AML-193 (cell line): ENCODE measurements at places on chromosomes 3 and 15.

GRCh38 chr3:85560088-85560785 is 601.4 kb downstream of the CADM2 start:
- no peak for DNase-seq

- DNase-seq: no peak
These were observed at the start of gene TRH for GRCh38 chr3:129974564-129974832. TSS of gene TRH (plus strand) at chr3:129974720. CDS start at chr3:129975817, 1,097 bp downstream.

DNA sequence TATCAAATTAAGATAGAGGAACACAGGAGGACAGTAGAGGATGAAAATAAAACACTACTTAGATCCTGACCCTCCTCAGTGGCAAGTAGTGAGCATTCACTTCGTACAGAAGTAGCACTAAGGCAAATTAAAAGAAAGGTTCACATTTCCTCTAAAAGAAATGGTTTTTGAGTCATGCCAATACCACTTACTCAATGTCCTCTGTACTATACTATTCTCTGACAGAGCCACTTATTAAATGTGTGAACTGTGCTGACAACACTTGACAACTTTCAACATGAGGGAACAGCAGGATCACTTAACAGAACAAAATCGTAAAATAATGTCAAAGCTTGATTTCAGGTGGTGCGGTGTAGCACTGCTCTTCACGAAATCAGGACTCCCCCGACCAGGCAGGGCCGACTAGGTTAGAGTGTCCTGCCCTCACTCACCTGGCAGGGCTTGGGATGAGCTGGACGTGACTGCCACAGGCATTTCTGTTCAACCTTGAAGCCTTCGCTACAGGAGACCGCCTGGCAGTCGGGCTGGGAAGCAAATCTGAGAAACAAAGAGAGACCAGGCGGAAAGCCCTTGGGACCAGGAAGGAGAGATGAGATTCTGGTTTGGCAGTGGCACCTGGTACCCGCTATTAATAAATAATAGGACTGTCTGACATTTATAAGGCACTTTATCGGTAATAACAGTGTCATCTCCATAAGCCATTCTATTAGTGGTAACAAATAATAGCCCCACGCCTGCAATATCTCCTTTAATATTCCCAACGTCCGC is 611 bp upstream of the SLC27A2 start:
- no peak for DNase-seq

DNA sequence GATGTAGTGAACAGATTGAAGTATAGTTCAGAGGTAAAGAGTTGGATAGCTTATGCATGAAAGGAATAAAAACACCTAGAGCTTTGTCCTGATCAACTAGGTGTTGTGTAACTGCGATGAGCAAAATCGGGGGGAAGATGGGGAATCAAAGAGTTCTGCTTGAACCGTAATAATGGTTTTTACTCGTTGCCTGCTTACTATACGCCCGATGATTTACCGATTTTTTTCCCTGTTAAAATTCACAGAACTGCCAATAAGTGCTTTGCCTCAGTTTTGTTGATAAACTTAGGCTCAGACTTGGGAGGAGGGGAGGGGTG is 783 bp upstream of the DNAJB11 start:
- no peak for DNase-seq

GRCh38 chr3:61687206-61687605 is 125.8 kb downstream of the PTPRG start:
- DNase-seq: no peak

- peak; percentile 77 for DNase-seq
These were observed 8.4 kb downstream of the GOLM2 start for GRCh38 chr15:44296625-44297524.

- no peak for DNase-seq
These were observed 8.0 kb downstream of the ESYT3 start for GRCh38 chr3:138442433-138442832.

GRCh38 chr15:44550256-44550655 is 13.3 kb downstream of the EIF3J start:
- DNase-seq: peak; percentile 11
